RPMI8226 (cell line): ENCODE measurements at places on chromosomes 5 and 9.

DNA sequence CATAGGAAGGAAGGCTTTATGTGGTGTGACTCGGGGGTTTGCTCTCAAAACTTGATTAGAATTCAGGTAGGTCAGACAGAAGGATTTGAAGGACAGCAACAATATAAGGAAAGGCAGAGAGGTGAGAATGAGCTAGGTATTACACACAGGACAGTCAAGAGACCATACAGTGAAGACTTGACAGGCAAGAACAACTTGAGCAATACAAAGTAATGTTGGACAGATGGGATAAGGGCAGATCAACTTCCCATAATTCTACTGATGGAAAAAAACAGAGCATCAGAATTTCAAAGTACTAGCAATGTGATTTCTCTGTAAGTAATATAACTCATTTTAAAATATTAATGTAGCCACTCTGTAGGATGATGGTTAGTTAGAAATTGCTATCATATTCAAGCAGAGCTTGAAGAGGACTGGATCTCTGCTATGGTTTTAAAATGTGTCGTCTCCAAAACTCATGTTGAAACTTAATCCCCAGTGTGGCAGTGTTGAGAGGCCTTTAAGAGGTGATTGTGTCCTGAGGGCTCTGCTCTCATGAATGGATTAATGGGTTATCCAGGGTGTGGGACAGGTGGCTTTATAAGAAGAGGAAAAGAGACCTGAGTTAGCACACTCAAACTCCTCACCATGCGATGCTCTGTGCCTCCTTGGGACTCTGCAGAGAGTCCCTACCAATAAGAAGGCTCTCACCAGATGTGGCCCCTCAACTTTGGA lies 22.4 kb upstream of the HOMER1 start:
- no peak for DNase-seq

GRCh38 chr5:102801371-102801770 lies 46.3 kb downstream of the PAM start:
- no peak for DNase-seq

DNA sequence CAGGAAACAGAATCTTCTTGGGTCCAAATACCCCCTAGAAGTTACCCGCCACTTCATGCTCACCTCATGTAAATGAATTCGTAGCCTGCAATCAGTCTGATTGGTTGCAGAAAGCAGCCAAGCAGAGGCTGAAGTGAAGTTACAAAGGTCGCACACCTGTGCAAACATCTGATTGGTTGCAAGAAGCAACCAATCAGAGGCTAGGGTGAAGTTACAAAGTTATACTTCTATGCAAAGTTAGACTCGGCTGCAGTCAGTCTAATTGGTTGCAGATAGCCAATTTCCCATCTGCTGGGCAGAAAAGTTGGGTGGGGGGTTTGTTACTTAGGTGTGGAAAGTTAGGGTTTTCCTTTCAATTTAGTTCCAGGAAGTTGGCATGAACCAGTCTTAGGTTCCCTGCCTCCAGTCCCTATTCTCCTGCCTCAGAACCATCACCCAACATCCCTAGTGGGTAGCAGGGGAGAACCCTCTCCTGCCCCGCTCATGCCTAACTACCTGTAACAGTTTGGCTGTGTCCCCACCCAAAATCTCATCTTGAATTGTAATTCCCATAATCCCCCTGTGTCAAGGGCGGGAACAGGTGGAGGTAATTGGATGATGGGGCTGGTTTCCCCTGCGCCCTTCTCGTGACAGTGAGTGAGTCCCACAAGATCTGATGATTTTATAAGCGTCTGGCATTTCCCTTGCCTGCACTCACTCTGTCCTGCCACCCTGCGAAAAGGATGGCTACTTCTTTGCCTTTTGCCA lies 1.2 kb upstream of the RUSC2 start:
- DNase-seq: no peak

DNA sequence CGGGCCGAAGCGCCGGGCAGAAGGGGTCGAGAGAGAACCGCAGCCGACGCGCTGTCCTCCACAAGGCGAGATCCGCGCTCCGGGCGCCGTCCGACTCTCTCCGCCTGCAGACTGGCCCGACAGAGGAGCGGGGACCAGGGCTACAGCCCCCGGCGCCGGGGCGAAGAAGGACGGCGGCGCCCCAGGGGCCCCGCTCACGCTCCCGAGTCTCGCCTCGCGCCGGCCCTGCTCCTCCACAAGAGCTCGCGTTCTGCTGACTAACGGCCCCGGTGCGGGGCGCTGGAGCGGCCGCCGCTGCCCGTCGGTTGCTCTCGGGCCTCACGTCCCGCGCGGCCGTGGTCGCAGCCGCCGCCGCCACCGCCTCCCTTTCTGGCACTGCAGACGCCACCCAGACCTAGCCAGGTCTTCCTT lies 338 bp downstream of the ABHD17B start:
- DNase-seq: no peak

- DNase-seq: no peak
Observed at GRCh38 chr9:122366074-122366660, 4.7 kb upstream of the PTGS1 start.

DNA sequence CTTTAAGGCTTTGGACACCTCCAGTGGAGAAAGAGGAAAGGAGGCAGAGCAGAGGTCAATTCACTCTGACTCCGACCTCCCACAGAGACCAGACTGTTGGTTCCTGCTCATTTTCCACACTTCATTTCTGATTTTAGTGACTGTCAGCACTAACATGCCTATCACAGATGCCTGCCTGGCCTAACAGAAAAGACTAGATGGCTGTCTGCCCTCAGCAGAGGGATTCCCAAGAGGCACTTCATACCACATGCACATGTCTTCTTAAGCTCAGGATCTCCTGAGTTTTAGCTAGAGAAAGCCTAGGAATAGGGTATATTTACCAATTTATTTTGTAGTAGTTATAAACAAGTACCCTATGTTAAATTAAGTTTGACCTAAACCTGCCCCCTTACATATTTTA lies 336.0 kb downstream of the ENC1 start:
- DNase-seq: no peak

GRCh38 chr5:133687212-133688061 lies 75.1 kb upstream of the FSTL4 start:
- no peak for DNase-seq

DNA sequence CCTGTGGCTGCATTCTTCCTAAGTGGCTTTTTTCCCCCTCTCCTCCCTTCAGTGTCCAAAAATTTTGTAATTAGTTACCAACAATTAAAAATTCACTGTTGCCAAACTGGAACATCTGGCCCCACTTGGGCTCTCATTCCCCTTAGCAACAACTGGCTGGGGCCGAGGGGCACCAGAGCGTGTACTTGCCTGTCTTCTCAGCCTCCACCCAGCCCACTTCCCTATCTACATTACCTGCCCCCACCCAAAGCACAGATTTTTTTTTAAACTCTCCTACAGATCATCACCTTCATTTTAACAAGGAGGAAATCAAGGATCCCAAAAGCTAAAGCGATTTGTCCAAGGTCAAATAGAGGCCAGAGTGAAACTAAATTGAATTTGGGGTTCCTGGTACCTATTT lies 278.8 kb downstream of the EBF1 start:
- no peak for DNase-seq

DNA sequence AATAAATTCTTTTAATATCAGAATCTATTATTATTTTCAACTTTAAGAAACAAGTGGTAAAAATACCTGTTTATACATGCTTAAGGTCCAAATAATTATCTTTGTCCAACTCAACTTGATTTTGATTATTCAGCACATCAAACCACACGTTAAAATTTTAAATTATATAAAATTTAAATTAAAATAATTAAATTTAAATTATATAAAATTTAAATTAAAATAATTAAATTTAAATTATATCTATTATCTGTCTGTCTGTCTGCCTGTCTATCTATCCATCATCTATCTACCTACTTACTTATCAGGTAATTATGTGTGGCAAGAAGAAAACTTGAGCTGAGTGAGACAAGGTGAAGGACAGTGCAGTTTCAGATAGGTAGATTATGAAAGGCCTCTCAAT lies 605.3 kb upstream of the RIOK2 start:
- no peak for DNase-seq

DNA sequence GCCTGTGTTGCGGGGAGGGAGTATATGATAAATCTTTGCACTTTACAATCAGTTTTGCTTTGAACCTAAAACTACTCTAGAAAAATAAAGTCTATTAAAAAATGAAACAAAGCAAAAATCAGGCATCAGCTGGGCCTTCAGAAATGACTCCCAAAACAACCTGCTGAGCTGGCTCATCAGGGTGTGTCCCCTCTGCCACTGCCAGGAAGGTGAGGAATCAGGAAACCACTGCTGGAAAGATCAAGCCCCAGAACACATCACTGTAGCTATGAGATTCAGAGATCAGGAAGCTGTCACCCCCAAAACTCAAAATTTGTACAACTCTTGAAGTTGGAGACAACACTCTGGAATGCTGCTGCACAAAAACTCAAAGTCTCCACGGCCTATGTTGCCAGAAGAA lies 40.5 kb upstream of the TBCA start:
- no peak for DNase-seq

DNA sequence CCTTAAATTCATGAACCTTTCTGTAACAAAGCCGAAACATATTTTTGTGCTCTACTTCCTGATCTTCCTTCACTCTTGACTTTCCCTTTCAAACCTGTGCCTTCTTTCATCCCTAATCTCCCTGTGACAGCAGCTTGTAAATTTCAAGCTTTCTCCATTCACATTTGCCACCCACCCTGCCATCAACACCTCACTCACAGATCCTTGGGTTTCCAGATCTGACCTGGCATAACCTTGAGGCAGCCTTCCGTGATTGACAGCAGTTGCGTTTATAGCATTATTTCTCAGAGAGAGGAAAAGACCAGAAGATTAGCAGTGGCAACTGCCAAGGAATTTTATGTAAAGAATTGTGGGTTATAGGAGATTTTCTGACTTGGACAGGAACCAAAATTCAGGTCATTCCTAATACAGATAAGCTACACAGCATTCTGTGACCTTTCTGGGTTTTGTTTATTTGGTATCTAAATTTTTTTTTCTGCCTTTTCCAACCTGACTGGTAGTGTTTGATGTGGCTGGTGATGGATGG lies 260.0 kb downstream of the NR2F1-AS1 start:
- DNase-seq: no peak

DNA sequence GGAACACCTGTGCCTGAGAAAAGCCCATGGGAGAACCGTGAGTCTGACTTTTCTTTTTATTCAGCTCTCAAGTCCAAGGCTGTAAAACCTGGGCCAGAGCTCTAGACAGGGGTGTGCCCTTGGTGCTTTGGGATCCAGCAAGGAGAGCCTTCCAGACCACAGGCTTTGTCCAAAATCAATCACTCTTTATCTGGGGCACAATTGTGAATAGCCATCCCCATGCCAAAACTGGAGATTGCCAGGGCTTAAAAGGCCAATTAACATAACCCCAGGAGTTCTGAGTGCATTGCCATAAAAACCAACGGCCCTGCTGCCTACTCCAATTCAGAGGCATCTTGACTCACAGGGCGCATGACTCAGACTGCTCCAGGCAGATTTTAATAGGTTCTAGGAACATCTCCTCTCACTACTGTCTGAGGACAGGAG lies 391.8 kb downstream of the ARHGEF28 start:
- no peak for DNase-seq

DNA sequence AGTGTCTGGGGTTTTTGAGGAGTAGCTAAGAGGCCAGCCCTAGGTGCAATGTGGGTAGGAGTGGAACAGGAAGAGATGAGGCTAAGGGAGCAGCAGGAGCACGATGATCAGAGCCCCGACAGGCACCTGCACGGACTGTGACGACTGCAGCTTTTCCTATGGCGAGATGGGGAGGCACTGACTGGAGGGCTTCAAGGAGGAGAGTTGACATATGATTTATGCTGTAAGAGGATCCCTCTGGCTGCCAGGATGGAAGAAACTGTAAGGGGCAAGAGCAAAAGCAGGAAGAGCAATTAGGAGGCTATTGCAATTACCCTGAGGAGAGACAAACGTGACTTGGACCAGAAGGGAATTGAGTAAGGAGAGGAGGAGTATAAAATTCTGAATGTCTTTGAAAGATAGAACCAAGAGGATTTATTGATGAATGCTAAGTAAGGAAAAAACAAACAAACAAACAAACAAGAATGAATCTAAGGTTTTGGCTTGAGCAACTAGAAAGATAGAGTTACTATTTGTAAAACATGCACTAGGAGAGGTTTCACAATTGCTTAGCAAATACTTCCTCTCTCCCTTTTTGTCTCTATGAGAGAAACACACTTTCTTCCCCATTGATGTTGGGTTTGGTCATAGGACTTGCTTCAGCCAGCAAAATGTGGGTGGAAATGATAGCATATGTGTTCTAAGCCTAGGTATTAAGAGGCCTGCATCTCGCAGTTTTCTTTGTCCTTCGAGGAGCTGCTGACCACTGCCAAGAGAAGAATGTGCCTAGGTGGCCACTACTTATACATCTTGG lies 32.9 kb downstream of the TRPC7 start:
- DNase-seq: no peak

- no peak for DNase-seq
Observed at GRCh38 chr5:148986636-148987035, 76.2 kb downstream of the SH3TC2 start.

DNA sequence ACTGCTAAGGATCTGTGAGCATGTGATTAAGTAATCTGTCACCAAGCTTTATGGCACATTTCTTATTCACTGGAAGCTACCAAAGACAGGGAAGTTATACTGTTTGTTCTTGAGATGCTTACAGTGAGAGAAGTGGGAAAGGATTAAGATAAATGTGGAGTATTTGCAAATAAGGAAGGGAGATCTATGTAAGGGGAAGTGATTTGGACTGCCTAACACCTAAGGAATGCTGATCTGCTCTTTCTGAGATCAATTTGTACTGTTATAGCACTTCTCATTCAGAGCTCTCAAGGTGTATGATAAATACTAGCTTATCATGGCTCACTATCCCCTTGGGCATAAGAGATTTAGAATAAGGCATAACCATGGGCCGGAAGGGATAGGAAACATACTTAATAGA lies 80.0 kb upstream of the NTRK2 start:
- no peak for DNase-seq

DNA sequence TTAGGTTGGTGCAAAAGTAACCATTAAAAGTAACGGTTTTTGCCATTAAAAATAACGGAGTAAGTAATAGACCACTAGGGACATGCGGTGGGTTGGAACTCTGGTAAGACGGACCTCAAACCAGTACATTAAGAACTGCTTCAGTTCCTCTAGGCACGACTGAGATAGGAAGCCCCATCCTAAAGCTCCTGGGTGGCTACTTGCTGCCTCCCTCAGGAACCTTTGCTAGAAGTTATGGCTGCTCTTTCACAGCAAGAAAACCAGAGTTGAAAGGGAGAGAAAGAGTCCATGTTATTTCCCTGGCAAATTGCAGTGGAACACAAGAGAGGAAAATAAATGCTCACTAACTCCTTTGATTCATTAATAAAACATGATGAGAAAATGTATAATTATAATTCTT lies 47.6 kb downstream of the MCTP1 start:
- no peak for DNase-seq

GRCh38 chr5:163330723-163331668 lies 106.4 kb upstream of the CCNG1 start:
- no peak for DNase-seq

- no peak for DNase-seq
Observed at GRCh38 chr5:132688536-132689339, 14.9 kb downstream of the IL4 start.

- DNase-seq: no peak
Observed at GRCh38 chr9:126499911-126500599, 113.7 kb upstream of the LMX1B start.
